ENCODE measurements at places on chromosomes 6 and 20.

GRCh38 chr6:137471986-137472385, 22.2 kb downstream of the OLIG3 start:
- DNase-seq, result no peak

DNA sequence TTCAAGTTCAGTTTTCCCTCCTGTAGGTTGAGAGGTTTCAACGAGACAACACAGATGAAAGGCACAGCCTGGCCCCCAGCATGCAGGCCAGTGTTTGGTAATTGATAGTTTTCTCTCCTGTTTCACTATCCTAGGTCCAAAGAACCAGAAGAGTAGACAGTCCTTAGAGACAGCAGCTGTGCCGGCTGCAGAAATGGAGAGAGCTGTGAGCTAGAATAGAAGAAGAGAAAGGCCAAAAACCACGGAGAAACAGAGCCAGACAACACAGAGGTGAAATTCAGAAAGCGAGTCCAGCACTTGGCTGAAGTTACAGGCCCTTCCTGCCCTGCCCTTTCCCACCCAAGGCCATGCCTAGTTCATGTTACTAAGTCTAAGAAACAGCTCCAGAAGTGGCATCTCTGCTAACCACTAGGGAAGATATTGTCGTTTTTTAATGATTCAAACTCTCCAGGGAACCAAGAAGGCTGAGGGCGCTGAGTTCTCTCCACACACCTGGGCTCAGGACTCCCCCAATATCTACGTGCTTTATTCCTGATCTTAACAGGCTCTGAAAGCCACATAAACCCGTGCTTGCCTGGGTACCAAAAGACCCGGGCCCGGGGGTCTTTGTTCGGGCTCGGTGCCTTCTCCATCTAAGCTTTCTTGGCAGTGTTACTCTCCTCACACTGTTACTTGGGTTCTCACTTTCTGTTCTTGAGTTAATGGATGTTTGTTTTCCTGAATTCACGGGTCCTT, 16.5 kb upstream of the RBPJL start:
- DNase-seq, result no peak

- no peak for DNase-seq
Observed at GRCh38 chr6:113495521-113495920, 361.6 kb upstream of the MARCKS start.

DNA sequence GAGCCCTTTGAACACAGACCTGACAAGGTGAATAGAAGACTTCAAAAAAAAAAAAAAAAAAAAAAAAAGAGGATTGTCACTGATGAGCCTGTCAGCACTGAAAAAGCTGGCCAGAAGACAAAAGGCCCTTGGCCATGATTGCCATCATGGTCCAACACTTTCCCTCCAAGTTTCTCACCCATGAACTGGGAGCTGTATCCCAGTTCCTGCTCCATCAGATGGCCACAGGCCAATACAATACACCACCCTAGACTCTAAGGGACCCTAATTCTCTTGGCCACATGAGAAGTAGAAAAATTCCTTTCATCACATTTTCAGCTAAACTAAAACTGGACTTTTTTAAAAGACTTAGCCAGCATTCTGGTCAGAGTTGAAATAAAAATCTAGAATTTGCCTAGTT, 50.2 kb downstream of the NUDT3 start:
- no peak for DNase-seq

DNA sequence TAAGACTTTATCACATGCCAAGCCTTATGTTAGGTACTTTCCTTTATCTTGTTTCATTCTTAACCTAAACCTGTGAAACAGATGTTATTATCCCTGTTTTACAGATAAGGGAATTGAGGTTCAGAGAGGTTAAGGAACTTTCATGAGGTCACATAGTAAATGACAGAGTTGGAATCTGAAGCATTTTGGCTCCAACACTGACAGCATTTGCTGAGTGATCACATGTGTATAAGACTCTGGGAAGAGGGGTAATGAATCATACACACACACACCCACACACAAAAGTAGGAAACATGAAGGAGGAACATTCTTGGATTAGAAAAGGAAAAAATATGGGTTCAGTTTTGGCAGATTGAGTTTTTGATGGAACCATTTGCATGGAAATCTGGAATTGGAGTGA, 212.5 kb downstream of the GJA1 start:
- no peak for DNase-seq

DNA sequence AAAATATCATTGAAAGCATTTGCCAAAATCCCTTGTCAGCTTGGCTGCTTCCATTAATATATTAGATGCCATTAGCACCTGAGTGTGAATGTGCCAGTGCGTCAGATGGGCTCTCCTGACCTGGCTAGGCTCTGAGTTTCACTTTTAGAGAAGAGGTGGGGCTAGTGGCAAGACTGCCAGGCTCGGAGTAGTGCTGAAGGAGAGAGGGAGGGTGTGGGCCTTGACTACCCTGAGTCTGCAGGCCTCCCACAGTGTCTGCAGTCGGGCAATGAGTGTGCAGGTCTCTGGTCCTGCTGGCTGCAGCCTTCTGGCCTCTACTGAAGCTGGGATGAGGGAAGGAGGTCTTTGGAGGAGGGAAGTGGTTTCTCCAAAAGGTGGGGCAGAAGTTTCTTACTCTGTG, 34.6 kb upstream of the PNPLA1 start:
- no peak for DNase-seq

DNA sequence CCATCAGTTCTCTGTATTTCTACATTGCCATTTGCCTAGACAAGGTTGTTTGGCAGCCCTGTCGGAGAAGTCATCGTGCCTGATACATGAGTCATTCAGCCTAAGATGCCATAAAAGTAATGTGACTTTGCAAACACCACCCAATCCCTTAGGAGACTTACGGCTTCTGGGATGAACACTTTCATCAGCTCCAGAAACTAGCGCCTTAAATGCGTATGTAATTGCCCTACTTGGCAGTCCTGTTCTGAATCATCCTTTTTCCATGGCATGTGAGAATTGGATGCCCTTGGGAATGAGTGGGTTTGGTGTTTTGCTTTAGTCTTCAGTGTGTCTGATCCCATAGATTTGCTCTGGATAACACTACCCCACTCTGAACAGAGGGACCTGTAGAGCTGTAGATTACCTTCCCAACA, 158.5 kb downstream of the SASH1 start:
- no peak for DNase-seq

- no peak for DNase-seq
Observed at GRCh38 chr20:3667434-3668037, 4.3 kb upstream of the GFRA4 start.

DNA sequence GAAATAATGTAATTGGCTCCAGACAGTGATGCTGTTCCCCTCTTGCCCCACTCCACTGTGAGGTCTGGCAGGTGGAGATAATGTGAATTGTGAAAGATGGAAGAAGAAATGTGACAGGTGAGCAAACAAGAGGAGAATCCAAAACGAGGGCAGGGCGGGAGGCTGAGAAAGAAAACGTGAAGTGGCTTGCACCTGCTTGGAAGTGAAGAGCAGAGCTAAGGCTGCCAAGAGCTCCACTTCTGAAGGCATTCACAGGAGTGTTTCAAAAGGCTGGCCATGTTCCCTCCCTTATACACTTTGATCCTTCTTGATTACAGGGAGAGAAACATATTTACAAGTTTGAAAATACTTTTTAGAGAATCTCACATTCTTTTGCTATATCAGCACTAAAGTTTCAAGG, 359.4 kb downstream of the EPHA7 start:
- no peak for DNase-seq

- no peak for DNase-seq
Observed at GRCh38 chr20:37894454-37894853, 8.5 kb upstream of the VSTM2L start.

- DNase-seq, result no peak
Observed at GRCh38 chr6:22008248-22008836, 288.5 kb downstream of the PRL start.

- DNase-seq, result no peak
Observed at GRCh38 chr6:65903992-65904391, 197.0 kb upstream of the EYS start.

GRCh38 chr6:90285611-90286381, 10.8 kb downstream of the BACH2 start:
- DNase-seq, result peak; percentile 28

- no peak for DNase-seq
Observed at GRCh38 chr6:404685-405423, 13.3 kb downstream of the IRF4 start.

DNA sequence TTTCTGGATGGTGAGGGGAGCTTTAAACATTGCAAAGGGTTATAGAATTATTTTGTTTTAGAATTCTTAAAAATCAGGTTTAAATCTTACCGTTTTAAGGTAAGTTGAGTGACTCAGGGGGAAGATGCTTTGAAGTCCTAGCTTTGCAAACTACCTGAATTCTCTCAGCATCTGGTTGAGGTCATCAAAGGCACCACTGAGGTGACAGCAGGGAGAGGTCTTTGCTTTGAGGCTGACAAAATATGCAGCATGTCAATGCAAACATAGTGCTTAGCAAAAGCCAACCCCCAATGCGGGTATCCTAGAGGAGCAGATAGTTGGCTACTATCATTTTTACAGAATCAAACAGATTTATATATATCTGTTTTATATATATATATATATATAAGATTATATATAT, 219.5 kb downstream of the SLC24A3 start:
- no peak for DNase-seq

- DNase-seq, result no peak
Observed at GRCh38 chr6:48859562-48860123, 603.4 kb downstream of the MMUT start.

GRCh38 chr6:108715832-108716231, 132.4 kb upstream of the ARMC2 start:
- no peak for DNase-seq

DNA sequence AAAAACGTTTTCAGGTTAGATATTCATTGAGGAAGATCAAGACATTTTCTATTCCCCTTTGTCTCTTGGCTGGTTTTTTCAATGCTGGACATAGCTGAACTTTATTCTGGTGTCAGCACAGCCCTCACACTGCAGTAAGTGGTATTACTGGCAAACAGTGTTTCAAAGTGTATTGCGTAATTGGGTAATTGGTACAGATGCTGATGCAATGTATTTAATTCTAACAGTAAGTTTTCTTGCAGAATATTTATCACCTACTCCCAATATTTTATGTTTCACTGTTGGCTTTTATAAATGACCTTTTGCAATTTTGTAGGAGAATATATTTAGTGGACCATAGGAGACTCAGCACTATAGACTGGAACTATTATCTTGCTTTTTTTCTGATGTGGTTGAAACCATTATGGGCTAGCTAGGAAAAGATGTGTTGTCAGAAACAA, 287.6 kb upstream of the SOX4 start:
- no peak for DNase-seq

DNA sequence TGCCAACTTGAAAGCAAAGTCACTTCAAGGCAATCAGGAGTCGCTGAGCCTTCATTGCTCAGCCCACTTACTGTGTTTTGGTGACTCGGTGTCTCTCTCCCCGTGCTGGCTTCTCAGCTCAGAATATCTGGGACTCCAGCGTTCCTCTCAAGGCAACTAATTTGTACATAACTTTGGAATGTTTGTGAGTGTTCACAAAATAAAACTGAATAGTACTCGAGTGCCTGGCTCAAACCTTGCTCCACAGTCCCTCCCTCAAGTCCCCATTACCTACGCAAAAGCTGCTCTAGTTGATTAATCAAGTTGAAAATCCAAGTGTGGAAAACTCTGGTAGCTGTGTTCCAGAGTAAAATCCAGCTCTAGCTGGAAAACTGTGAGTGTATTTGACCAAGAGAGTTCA, 8.6 kb downstream of the IPCEF1 start:
- DNase-seq, result no peak

- no peak for DNase-seq
Observed at GRCh38 chr6:34241351-34242215, 4.9 kb downstream of the HMGA1 start.

DNA sequence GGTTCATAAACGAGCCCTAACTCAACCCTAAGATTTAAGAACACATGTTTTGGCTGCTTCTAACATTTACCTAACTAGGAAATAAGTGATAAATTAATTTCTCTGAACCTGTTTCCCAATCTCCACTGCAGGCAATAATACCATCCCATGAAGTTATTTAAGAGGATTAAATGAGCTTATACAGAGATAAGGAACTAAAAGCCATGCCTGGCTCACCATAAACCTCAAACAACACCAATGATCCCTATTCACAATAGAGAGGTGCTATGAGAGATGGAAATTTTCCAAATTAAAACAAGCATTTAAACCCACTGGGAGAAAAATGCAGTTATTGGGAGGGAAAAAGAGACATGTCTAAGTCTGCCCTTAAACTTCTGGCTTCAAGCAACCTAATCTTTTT, 33.9 kb upstream of the KLHL31 start:
- no peak for DNase-seq

- DNase-seq, result no peak
Observed at GRCh38 chr6:118092086-118092485, 185.0 kb downstream of the SLC35F1 start.

DNA sequence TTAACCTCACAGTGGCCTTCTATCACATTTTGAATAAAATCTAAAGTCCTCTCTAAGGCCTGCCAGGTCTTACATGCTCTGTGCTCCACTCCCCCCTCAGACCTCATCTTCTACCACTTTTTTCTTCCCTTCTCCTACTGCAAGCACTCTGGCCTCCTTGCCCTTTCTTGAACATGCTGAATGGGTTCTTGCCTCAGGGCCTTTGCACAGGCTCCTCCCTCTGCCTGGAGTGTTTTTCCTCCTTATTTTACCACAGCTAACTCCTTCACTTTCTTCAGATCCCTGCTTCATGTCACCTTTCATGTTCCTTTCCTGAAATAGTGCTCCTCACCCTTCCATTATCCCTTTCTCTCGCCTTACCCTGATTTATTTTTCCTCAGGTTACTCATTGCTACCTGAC, 97.9 kb upstream of the FOXP4 start:
- no peak for DNase-seq

DNA sequence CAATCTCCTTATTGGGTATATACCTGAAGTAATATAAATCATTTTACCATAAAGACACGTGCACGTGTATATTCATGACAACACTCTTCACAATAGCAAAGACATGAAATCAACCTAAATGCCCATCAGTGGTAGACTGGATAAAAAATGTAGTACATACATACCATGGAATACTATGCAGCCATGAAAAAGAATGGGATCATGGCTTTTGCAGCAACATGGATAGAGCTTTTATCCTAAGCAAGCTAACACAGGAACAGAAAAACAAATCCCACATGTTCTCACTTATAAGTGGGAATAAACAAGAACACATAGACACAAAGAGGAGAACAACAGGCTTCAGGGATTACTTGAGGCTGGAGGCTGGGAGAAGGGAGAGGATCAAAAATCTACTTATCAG, 208.3 kb upstream of the QKI start:
- no peak for DNase-seq

DNA sequence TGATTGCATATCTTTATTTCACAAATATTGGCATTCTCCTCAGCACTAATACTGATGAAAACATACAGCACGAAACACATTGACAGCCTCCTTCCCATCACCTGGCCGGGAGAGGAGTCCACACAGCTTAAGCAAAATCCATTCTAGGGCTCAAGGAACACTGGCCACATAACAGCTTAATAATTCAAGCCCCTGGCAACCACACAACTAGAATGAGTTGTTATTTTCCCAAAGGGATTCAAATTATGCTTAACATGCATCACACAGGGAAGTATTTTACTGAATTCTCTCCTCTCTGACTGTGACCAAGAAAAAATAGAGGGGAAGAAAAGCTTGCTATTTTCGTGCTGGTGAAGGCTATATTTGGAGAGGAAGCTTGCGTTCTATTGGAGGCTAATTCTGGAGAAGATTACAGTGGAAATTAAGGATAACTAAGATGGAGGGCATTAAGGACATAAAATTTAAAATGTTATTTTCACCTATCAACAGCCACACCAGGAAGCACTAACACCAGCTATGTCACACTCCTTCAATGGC, 198.5 kb downstream of the ADGRG6 start:
- DNase-seq, result no peak

GRCh38 chr6:166476634-166477215, 94.0 kb upstream of the MPC1 start:
- no peak for DNase-seq

- peak; percentile 39 for DNase-seq
Observed at GRCh38 chr6:150659046-150659763, 59.5 kb downstream of the PLEKHG1 start.
